ENCODE measurements at places on chromosomes 2 and 18. TPM values are rescaled to one million over a fixed set of nuclear protein-coding genes. Genes with fewer than 3 reads are reported as not detected.

DNA sequence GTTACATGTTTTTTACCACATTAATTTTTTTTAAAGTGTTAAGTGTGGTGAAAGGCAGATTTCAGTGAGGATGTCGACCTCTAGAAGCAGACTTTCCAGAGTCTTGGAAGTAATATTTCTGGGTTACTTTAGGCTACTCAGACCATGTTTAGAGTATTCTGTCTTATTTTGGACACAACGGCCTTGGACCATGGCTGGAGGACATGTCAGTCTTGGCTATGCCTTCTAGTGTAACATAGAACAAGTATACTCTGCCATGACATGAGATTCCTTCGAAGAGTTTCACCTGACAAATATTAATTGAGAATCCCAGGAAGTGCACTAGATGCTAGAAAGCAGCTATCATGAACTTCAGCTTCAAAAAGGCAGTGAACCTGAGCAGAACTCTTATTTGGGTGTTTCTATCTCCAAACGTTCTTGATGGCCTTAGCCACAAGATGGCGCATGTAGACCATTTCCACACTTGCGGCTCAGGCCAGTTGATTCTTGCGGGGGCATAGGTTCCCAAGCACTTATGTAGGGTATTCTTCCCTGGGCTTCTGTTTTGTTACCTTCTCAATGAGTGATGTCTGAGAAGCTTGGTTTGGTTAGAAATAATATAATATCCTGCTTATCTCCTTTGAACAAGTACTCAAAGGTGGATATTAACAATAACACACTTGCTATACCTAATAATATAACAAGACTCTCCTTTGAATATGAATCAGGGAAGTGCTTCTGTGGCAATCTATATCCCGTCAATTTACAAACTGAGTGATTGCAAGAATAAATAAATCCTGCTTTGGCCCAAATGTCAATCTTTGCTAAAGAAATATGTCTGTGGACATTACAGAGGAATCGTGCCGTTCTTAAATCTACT, 62.0 kb downstream of the CACNB4 start:
- DNase-seq = peak; percentile 87

CLEC4F gene
- total RNA-seq = not detected

TRPM8 gene
- not detected for total RNA-seq

GRCh38 chr2:210667711-210668110, 111.3 kb downstream of the CPS1 start:
- DNase-seq = no peak

DNA sequence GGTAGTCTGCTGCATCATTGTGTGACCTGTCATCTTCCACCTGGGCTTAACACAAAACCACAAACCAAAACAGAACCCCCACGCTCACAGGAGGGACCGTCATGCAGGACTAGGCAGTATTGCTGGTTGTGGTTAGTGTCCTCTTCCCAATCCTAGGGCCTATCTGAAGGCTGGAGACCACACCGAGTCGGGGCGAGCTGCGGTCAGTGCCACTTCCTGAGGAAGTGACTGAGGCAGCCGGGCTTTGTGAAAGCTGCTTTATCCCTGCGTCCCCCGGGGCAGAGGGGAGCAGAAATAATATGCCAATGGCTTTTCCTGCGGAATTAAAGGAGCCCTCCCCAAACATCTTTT, 22.9 kb downstream of the ZNF532 start:
- DNase-seq = peak; percentile 47

DNA sequence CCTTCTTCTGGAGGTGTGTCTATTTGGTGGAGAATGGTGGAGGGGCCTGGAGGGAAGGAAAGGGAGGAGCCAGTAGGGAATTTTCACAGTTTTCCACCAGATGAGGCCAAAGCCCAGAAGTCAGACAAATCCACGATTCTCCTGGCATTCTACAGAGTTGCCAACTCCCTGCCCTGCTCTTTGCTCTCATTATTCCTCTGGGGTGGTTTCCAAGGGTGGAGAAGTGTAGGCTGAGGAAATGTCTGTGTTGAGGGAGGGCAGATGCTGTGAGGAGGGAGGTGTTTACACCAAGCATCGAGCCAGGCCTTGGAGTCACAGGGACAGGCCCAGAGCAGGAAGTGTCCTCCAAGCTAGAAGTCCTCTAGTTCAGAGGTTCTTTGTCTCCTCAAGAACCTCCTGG, 124.1 kb upstream of the LGALSL start:
- peak; percentile 72 for DNase-seq

GPR39 gene
- total RNA-seq = 11.6 TPM

DNA sequence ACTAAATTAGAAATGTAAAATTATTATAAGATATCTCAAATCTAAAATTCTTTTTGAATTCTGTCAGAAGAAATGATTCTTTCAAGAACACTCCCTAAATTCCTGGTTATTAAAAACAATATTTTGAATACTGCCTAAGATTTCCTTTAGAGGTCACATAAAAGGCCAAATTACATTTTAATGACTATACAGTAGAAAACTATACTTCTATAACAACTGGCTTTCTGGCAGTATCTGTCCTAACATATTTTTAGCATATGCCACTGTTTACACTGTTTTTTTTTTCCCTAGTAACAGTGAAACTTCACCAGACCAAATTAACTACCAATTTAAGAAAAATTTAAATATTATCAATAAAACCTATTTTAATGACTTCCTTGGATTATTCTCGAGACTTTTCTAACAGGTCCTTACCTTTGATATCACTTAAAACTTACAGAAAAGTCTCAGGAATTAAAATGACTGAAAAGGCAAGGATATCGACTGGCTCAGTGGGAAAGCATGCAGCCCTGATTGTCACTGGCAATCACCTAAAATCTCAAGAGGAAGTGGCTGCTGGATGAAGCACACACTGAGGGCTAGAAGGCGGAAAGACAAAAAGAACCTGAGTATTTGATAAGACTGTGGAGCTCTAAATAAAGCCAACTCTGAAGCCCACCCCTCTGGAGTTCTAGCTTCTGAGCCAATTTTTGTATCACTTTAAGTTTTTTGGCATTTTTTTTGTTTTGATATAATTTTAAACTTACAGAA, 59.6 kb downstream of the SPIRE1 start:
- DNase-seq = no peak

GRCh38 chr2:163800951-163801381, 65.2 kb upstream of the FIGN start:
- DNase-seq = no peak

DNA sequence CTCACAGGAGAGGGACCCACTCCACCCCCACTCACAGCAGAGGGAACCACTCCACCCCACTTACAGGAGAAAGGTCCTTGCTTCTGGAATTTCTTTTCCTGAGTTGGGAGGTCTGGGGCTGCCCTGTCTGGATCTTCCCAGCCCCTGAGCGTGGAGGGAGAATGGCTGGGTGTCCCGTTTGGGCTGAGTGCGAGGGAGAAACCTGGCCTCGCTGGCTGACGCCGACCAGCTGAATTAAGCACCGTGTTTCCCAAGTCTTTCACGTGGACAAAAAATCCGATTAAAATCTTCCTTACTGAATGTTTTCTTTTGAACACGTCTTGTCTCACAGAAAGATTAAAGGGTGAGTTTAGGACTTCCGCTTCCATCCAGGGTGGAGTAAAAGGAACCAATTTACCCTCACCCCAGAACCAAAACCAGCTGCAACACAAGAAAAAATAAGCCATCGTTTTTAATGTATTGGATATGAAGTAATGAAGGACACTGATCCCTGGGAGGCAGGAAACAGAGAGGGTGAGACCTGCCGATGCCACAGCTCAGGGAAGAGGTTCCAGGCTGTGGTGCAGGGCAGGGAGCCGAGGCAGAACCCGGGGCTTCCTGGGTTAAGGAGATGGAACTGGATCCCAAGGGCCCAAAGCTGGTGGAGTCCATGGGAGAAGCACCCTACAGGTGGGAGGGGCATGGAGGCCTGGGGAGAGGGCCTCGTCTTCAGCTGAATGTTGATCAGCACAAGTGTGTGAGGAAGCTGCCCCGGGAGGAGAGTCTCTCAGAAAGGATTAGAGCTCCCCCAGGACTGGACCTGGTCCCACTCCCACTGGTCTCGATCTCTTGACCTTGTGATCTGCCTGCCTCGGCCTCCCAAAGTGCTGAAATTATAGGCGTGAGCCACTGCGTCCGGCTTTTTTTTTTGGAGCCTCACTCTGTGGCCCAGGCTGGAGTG, 60.3 kb downstream of the RTP5 start:
- DNase-seq = no peak

GPR45 gene
- not detected for total RNA-seq

GPAT2 gene
- total RNA-seq = 3.3 TPM

ASXL3 gene
- 4.0 TPM for total RNA-seq

LOXHD1 gene
- total RNA-seq = 0.06 TPM
